ENCODE measurements at places on chromosomes 2 and 18. TPM values are rescaled to one million over a fixed set of nuclear protein-coding genes. Genes with fewer than 3 reads are reported as not detected.

The CIB4 gene
- polyA plus RNA-seq, result not detected

The PLB1 gene
- polyA plus RNA-seq, result 23.9 TPM

The GNAL gene
- not detected for polyA plus RNA-seq

The RFTN2 gene
- polyA plus RNA-seq, result not detected

The PMAIP1 gene
- 40.8 TPM for polyA plus RNA-seq

The ABCG5 gene
- polyA plus RNA-seq, result not detected

The TTC27 gene
- polyA plus RNA-seq, result 4.0 TPM

The TDRD15 gene
- not detected for polyA plus RNA-seq

The CFC1 gene
- polyA plus RNA-seq, result not detected

DNA sequence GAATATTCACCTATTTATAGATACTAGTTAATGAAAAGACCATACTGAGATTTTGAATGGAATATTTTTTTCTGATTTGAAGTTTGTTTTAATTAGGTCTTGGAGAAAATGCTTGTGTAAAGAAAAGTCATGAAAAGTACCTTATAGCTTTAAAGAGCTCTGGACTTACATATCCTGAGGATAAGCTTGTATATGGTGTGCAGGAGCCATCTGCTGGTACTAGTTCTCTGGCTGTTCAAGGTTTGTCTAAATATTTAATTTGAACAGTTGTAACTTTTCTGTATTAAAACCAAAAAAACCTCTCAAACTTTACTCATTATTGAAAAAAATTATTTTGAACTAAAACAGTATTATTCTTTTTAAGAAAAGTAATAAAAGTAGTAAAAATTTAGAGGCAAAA is 50.1 kb downstream of the UBR3 start:
- no peak for DNase-seq

DNA sequence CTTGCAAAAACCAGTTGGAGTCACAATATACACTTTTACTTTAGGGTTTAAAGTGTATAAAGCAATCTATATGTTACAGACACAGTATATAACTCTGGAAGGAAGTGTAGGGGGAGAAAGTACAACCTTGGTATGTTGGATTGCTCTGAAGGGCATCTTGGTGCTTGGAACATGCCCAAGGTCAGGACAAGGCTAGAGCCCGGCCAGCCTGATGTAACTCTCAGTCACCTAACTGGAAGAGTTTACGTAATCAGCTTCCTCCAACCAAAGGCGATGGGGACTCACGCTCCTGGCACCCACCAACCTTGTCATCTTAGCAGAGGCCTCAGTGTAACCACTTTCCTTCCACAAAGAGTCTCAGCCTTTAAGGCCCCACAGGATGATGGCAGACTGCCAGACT is 181.1 kb upstream of the ACAA2 start:
- no peak for DNase-seq

DNA sequence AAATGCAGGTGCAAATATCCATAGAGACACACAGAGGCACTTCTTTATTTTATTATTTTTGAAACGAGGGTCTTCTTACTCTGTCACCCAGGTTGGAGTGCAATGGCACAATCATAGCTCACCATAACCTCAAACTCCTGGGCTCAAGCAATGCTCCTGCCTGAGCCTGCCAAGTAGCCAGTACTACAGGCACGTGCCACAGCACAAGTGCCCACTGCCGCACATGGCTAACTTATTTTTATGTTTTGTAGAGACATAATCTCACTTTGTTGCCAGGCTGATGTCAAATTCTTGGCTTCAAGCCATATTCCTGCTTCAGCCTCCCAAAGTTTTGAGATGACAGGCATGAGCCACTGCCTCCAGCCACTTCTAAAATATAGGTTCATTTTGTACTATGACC is 537.6 kb downstream of the THSD7B start:
- no peak for DNase-seq

- no peak for DNase-seq
These were observed 11.0 kb downstream of the RAB11FIP5 start for GRCh38 chr2:73101626-73102256.

GRCh38 chr18:2513616-2514015 is 57.7 kb downstream of the METTL4 start:
- DNase-seq, result no peak

DNA sequence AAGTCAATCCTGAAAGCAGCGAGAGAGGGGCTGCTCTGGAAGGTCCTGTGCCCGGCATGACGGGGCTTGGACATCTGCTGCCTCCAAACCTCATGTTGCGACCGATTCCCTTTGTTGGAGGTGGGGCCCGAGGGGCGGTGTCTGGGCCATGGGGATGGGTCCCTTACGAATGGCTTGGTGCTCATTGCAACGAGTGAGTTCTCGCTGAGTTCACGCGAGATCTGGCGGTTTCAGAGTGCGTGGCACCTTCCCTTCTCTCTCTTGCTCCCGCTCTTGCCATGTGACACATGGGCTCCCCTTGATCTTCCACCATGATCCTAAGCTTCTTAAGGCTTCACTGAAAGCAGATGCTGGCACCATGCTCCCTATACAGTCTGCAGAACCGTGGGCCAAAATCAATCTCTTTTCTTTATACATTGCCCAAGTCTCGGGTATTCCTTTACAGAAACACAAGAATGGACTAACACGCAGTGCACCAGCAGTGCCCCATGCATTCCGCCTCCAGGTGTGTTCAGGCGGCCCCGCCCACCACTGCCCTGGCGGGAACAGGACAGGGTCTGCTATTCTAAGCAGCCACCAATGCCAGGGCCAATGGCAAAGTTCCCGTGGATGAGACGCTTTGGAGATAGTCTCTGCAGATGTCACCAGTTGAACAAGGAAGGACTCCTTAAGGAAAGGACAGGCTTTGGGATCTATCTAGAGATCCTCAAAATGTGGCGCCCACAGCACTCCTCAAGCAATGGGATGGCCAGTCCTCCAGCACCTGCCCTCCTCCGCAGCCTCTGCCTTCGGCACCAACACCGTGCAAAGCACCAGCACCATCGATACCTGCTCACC is 63.4 kb downstream of the ZNF516 start:
- DNase-seq, result no peak

GRCh38 chr2:124025171-124025580 is at the start of gene CNTNAP5:
TSS of gene CNTNAP5 (plus strand) at chr2:124025287. CDS start at chr2:124025651, 364 bp downstream.
- DNase-seq, result no peak

DNA sequence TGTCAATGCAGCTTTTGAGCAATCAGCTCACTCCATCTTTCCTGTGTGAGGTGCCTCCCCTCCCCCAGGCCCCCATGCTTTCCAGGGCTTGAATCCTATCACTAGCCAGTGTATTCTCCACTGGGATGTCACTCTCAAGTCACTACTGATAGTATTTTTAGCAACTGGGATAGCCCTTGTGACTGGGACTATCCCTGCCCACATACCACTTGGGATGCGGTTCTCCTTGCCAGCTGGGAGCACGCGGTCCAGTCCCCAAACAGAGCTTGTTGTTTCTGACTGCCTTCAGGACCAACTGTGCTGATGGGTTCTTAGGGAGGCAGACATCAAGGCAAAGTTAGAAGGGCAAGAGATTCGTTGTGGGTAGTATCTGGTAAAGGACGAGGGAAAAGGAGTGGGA is 134.9 kb downstream of the FAM161A start:
- DNase-seq, result no peak

GRCh38 chr2:232652505-232652851 is 19.1 kb downstream of the EFHD1 start:
- DNase-seq, result no peak

GRCh38 chr2:6800553-6800952 is 65.2 kb downstream of the CMPK2 start:
- DNase-seq, result no peak

DNA sequence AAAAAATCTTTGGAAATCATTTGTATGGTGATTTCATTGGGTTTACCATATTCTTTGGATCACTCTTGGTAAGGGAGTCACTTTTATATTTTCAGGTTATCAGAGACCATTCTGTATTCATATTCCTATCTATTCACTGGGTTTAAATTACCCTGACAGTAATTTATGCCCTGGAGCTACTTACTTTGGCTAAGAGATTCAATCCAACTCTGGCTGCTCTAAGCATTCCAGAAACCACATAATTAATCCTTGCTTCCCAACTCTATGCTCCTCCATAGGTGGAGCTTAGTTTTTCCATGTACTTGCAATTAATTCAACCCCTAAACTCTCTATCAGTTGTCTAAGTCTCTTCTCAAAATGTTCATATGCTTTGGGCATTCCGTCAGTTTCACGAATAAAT is 336.3 kb downstream of the AGPS start:
- DNase-seq, result no peak

GRCh38 chr2:189409647-189410046 is 31.6 kb upstream of the WDR75 start:
- no peak for DNase-seq

DNA sequence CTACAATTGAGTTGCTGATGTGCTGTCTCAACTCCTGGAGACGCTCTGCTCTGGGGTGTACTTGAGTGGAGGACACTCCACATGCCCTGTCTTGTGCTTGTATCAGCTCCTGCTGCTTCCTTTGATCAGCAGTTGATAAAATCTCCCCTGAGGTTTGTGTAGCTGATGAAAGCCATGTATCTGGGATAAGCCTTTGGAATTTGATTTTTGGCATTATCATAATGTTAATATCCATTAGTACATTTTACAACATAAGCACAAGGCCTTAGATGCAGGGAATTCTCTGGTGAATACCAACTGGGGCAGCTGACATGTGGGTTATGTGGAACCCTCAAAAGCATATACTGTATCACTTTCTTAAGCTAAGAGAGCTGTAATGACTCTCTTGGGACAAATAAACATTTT is 222.7 kb upstream of the ITGA4 start:
- DNase-seq, result no peak

Measured in CD14-positive monocyte (primary cell).